Mesothelial cell of epicardium (in vitro differentiated cells): ENCODE measurements at places on chromosomes 3 and 15. TPM values are rescaled to one million over a fixed set of nuclear protein-coding genes. Genes with fewer than 3 reads are reported as not detected.

Gene KLF15
- total RNA-seq, result 1.1 to 1.9 TPM (median 1.4 TPM) in 3 replicates

Gene SPINK8
- total RNA-seq, result not detected in 3 replicates

DNA sequence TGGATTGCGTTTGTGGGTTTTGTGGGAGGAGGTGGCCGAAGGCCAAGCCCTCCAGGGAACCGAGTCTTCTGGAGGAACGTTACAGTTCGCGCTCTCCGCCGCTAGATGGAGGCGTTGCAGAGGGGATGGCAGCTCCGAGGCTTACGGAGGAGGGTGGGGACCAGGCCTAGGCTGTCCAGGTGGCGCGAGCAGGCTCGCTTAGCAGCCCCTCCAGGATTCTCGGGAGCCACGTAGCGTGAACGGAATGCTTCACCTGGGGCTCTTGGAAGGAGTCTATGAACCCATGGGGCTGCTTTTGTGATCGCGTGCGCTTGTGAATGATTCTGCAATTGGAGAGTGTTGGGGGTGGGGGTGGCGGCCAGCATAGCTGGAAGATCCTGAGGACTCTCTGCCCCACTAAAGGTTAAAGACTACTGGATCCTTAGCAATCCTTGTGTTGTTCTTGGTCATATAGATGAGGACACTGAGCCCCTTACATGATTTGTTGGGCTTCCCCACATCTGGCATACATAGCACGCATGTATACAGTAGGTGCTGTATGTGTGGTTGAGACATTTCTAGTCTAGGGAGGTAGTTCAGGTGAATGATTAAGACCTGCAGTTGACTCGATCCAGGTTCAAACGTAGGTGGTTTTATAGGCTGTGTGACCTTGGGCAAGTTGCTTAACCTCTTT is 25.7 kb downstream of the FAM3D start:
- peaks cover 18% of the 10 kb centered on the region for H3K27me3 ChIP-seq
- no peak overlapping the region for H3K27ac ChIP-seq
- peak overlapping the region; percentile 42 for H3K4me3 ChIP-seq
- DNase-seq, result peak; percentile 85
- no peaks in the 10 kb centered on the region for H3K36me3 ChIP-seq

DNA sequence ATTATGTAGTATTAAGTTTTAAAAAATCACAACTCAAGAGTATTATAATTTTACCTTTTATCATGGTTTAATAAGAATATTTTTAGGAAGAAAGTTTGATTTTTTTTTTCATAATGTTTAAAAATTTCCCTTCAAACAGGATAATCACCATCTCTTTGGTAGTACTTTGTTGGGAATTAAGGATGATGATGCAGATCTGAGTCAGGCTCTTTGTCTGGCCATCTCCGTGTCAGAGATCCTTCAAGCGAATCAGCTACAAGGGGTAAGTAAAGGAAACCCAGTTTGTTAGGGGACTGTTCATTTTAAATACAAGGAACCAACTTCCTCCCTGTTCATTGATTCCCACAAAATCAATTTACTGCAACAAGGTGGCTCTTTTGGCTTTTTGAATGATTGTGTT is 36.8 kb upstream of the NIT2 start:
- H3K27me3 ChIP-seq, result no peaks in the 10 kb centered on the region
- no peaks in the 10 kb centered on the region for H3K4me1 ChIP-seq
- H3K4me3 ChIP-seq, result no peak overlapping the region
- DNase-seq, result no peak
- H3K36me3 ChIP-seq, result peaks cover 21% of the 10 kb centered on the region
- H3K27ac ChIP-seq, result no peak overlapping the region

- H3K4me3 ChIP-seq, result no peak overlapping the region
- DNase-seq, result no peak
- peaks cover 2% of the 10 kb centered on the region for H3K4me1 ChIP-seq
- H3K36me3 ChIP-seq, result no peaks in the 10 kb centered on the region
- H3K27ac ChIP-seq, result no peak overlapping the region
Measured at GRCh38 chr3:42430781-42431532, 20.5 kb upstream of the LYZL4 start.

- DNase-seq, result no peak
- H3K27ac ChIP-seq, result no peak overlapping the region
- no peaks in the 10 kb centered on the region for H3K36me3 ChIP-seq
Measured at GRCh38 chr3:104145164-104145563, 1221.5 kb upstream of the ALCAM start.

DNA sequence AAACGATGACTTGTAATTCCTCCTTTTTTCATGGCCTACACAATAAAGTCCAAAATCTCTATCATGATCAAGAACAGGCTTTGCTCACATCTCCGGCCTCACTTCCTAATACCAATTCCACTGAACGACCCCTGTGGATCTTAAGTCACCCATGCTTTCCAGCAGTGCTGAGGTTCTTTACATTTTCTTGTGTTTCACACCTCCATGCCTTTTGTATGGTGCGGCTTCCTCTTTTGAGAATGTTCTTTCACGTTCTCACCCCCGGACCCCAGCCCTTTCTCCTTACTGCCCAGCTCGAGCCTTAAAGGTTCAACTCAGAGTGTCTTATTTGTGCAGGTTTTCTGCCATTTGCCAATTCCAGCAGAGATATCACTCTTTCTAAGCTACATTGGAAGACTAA is 70.1 kb downstream of the CSNK1G1 start:
- H3K27ac ChIP-seq, result no peak overlapping the region
- no peak overlapping the region for H3K4me3 ChIP-seq
- DNase-seq, result no peak
- peaks cover 6% of the 10 kb centered on the region for H3K4me1 ChIP-seq
- peaks cover 3% of the 10 kb centered on the region for H3K36me3 ChIP-seq

DNA sequence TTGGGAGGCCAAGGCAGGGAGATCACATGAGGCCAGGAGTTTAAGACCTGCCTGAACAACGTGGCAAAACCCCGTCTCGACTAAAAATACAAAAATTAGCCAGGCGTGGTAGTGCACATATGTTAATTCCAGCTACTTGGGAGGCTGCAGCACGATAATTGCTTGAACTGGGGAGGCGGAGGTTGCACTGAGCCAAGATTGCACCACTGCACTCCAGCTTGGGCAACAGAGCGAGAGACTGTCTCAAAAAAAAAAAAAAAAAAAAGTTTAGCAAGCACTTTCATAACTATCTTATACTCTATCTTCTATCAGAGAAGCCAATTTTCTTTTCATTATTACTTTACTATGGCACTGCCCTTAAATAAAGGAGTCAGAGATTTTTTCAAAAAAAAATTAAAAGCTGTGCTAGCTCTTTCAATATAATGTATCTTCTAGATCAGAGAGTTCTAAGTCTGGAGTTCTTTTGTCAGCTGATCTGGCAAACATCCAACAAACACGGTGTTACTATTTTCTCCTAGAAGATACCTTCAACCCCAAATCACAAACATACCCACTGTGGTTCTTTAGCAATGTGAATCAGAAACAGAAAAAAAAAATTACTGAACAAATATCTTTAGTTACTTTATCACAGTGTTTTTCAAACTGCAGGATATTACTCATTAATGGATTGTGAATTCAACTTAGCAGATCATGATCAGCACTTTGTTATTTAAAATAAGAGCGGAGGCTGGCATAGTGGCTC is 3.0 kb downstream of the ZNF770 start:
- DNase-seq, result no peak
- H3K4me3 ChIP-seq, result peak overlapping the region; percentile 52
- H3K27ac ChIP-seq, result peak overlapping the region; percentile 87
- H3K4me1 ChIP-seq, result peaks cover 26% of the 10 kb centered on the region
- H3K36me3 ChIP-seq, result peaks cover 9% of the 10 kb centered on the region

- H3K36me3 ChIP-seq, result no peaks in the 10 kb centered on the region
- H3K4me1 ChIP-seq, result no peaks in the 10 kb centered on the region
- H3K4me3 ChIP-seq, result no peak overlapping the region
- DNase-seq, result no peak
- no peak overlapping the region for H3K27ac ChIP-seq
Measured at GRCh38 chr3:143885780-143886427, 37.6 kb upstream of the SLC9A9 start.

- peaks cover 13% of the 10 kb centered on the region for H3K4me1 ChIP-seq
- no peaks in the 10 kb centered on the region for H3K27me3 ChIP-seq
- no peak overlapping the region for H3K27ac ChIP-seq
- DNase-seq, result no peak
- no peaks in the 10 kb centered on the region for H3K36me3 ChIP-seq
Measured at GRCh38 chr3:153595186-153595815, 433.3 kb downstream of the RAP2B start.

DNA sequence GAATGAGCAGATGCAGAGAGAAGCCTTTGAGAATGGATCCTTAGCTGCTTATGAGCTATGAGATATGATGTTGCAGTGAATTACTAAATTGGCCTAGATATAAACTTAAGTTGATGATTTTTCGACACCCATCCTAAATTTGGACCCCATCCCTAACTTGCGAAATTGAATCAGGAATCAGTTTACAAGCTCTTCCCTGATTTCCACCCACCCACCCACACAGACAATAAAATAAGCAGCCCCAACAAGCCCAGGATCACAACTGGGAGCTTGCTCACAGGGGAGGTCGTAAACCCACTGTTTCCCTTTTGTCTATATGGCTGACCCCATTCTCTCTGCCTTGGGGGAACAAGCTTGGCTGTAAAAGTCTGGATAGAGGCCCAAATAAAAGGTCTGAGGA is 57.3 kb downstream of the GREM1 start:
- no peaks in the 10 kb centered on the region for H3K4me1 ChIP-seq
- peaks cover 7% of the 10 kb centered on the region for H3K27me3 ChIP-seq
- no peaks in the 10 kb centered on the region for H3K36me3 ChIP-seq
- no peak for DNase-seq
- no peak overlapping the region for H3K4me3 ChIP-seq

DNA sequence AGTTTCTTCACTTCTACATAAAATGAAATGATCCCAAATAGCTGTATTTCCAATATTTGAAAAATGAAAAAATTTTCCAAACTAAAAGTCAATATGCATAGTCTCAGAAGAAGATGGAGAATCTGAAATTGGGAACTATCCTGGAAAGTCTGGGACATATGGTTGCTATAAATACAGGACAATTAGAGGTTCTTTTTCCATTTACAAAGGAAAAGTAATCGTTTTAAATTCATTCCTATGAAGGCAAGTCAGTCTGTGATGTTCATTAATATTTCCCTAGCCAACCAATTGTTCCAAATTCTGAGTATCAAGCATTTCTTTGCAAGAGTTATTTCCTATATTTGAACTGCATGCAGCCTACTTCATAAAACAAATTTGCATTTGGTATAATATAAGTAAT is 102.2 kb downstream of the NEDD4 start:
- no peak for DNase-seq
- H3K27ac ChIP-seq, result no peak overlapping the region
